ENCODE measurements at places on chromosomes 2 and 18.

DNA sequence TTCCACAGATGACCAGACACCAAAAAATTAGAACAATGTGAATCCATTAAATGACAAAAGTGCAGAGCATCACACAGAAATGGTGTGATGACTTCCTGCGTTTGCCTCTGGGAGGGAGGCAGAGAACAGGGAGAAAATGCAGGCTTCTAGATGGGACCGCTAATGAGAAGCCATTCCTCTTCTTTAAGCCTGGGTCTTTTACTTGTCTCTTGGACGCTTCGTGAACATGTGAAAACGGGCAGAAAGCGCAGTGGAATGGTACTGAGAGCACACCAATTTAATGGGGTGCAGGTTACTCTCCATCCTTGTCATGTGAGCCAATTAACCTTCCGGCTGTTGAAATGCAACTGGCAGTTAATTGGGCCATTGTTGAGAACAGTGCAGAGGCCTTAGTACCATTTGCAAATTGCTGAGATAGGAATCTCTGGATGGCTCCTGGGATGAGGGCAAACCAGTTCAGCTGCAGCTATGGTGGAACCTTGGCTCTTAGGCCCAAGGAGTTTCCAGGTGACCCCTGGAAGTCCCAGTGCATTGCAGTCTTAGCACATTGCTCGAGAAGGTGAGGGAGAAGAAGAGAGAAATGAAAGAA lies 210.4 kb upstream of the CXCR4 start:
- no peak for DNase-seq

- no peak for DNase-seq
These were observed 142.6 kb upstream of the ALKAL2 start for GRCh38 chr2:430291-431040.

- DNase-seq = no peak
These were observed 83.4 kb upstream of the PELI1 start for GRCh38 chr2:64227603-64228125.

- peak; percentile 48 for DNase-seq
These were observed 3.2 kb downstream of the ID2 start for GRCh38 chr2:8684878-8685696.

DNA sequence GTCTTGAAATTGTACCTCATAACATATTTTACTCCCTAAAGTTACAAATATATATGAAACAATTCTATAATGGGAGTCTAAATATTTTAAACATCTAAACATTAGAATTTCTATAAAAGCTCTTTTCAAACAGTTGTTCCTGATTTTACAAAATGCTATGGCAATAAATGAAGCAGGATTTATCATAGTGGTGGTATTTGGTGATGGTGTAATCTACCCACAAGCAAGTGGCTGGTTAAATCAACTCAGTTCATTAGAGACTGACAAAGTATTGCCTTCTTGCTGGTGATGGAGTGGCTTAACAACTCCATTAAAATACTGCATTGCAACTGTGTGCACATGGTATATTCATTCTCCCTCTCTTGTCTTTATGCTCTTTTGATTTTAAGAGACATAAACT lies 138.9 kb downstream of the PMAIP1 start:
- no peak for DNase-seq

GRCh38 chr2:46872902-46873603 lies 42.6 kb downstream of the MCFD2 start:
- DNase-seq = no peak

- no peak for DNase-seq
These were observed 201.8 kb upstream of the LYPD1 start for GRCh38 chr2:132871831-132872230.

GRCh38 chr2:28647682-28648081 lies 103.9 kb upstream of the PPP1CB start:
- DNase-seq = no peak

- DNase-seq = no peak
These were observed 25.1 kb downstream of the BMP10 start for GRCh38 chr2:68846091-68846490.

DNA sequence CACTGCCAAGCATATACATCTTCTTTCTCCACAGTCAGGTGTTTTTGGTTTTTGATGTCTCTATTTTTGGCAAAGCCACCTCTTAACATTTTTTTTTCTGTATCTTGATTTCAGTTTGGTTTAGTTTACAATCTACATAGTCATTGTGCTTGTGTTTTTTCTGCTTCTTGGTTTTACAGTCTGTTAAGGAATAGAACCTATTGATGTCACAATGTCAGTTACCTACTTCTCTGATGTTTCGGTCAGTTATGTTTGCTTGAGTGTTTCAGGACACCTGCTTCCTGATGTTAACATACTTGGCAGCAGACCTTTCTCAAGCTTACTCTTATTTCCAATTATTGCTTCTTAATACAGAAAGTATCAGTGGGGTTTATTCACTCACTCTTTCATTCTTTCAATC lies 253.3 kb downstream of the SPAG16 start:
- DNase-seq = no peak

DNA sequence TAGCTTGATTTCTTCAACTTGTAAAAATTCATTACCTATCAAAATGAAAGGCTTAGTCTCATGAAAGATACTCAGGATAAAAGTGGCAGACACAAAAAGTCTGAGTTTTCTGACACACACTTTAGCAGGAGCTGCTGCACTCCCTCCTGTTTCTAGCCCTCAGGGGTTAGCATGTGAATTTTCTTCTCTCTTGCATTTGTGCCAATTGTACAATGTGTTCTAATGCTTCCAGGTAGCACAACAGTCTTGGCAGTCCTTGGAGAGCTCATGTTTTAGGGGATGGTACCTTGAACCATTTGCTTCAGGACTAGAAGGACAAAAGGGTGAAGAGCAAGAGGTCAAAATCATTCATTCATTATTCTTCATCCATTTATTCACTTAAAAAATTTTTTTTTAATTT lies 316.8 kb downstream of the AFF3 start:
- DNase-seq = no peak

- no peak for DNase-seq
These were observed 32.0 kb downstream of the YPEL5 start for GRCh38 chr2:30178618-30179434.

DNA sequence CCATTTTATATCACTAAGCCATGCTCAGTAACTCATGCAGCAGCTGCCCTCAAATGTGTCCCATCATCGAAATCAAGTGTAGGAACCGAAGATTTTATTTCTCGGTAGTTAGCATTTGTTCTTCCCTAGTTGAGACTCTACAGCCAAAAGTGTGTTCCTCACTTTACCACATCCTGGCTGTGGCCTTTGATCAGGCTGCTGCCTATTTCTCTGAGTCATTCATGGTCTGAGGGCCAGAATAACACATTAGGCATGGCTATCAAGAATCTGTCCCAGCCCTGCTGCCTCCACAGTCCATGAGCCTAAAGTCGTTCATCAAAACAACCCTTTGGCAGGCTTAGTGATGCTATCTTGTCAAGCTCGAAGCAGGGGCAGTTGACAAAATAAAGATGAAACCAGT lies 300.1 kb downstream of the TDRD15 start:
- no peak for DNase-seq

- DNase-seq = no peak
These were observed 4.9 kb downstream of the SMC6 start for GRCh38 chr2:17748745-17749144.

DNA sequence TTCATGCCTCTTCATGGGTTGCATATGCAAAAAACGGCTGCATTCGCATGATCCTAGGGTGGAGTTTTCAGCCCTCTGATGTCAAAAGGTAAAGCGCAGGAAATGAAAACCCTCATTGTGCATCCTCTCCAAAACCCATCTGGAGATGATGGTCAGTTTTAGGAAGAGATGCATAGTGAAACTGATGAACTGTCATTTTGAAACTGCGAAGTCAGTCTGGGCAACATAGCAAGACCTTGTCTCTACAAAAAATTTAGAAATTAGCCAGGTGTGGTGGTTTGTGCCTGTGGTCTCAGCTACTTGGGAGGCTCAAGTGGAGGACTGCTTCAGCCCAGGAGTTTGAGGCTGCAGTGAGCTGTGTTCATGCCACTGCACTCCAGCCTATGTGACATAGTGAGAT lies 2.5 kb upstream of the TTLL4 start:
- no peak for DNase-seq

DNA sequence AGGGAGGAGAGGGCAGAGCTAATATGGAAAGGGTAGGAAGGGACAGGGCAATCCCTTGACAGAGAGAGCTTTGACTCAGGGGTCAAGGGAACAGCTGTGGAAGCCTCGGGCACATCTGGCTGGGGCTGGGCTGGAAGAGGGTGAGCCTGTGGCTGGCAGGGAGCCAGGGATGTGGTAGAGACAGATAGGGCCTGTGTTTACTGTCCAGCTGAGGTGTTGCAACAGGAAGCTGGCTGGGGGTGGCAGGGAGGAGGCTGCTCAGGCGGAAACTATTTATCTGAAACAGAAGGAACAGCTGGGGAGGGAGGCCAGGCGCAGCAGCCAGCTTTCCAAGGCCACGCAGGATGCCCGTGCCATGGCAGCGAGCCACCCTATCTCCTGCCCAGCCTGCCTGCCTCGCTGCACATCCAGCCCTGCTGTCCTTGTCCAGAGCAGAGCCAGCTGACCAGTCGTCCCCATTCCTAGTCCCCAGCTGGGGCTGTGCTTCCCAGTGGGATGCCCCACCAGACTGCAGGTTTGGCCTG lies 264.7 kb downstream of the CYP26B1 start:
- no peak for DNase-seq

- DNase-seq = no peak
These were observed 99.4 kb downstream of the TWIST2 start for GRCh38 chr2:238947243-238947760.

- no peak for DNase-seq
These were observed 284.7 kb downstream of the CMPK2 start for GRCh38 chr2:6580982-6581381.

- no peak for DNase-seq
These were observed 70.7 kb downstream of the SPOPL start for GRCh38 chr2:138572318-138572717.

GRCh38 chr2:223613017-223613950 lies 11.1 kb upstream of the SCG2 start:
- no peak for DNase-seq

DNA sequence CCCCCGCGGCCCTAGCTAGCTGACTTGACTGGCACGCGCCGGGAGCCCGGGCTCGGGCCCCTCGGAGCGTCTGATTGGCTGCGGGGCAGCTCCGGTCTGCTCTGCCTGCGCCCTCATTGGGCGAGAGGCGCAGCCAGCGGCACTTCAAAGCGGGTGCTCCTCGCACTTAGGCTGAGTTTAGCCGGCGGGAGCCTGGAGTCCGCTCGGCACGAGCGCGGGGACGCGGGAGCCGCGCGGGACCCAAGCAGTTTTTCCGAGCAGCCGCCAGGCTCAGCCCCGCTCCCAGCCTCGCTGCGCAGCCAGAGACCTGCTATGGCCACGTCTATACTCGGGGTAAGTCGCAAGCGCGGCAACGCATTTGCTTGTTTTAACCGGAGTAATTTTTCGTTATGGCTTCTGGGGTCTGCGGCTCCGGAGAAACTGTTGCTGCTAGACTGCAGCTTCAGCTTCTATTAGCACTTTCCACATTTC lies at the start of gene SP9:
SP9 (plus strand) TSS at position 174 of the 471 bp plus-strand sequence; CDS start at position 313, 139 bp downstream.
- DNase-seq = no peak

- DNase-seq = no peak
These were observed 701.1 kb upstream of the ZEB2 start for GRCh38 chr2:145221032-145221431.

GRCh38 chr18:13625355-13625754 lies 101.0 kb downstream of the FAM210A start:
- no peak for DNase-seq

DNA sequence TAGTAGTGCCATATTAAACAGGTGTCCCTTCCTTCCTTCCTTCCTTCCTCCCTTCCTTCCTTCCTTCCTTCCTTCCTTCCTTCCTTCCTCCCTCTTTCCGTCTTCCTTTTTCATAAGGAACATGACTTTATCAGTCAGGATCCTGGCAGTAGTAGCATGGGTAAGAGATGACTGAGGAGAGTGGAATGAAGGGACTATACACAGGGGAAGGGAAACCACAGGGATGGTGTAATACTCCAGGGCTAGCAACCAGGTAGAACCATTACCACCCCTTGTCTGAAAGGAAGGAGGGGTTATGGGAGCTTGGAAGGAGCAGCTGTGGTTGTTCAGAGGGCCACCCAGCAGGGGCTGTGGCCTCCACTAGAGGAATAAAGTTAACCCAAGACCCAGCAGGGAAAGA lies 23.2 kb upstream of the KDM3A start:
- DNase-seq = no peak

GRCh38 chr2:220491670-220492069 lies 864.2 kb downstream of the SLC4A3 start:
- no peak for DNase-seq

- no peak for DNase-seq
These were observed 57.0 kb downstream of the EFR3B start for GRCh38 chr2:25098670-25099486.

GRCh38 chr2:218397820-218398436 lies 1.7 kb upstream of the CTDSP1 start:
- DNase-seq = peak; percentile 56

DNA sequence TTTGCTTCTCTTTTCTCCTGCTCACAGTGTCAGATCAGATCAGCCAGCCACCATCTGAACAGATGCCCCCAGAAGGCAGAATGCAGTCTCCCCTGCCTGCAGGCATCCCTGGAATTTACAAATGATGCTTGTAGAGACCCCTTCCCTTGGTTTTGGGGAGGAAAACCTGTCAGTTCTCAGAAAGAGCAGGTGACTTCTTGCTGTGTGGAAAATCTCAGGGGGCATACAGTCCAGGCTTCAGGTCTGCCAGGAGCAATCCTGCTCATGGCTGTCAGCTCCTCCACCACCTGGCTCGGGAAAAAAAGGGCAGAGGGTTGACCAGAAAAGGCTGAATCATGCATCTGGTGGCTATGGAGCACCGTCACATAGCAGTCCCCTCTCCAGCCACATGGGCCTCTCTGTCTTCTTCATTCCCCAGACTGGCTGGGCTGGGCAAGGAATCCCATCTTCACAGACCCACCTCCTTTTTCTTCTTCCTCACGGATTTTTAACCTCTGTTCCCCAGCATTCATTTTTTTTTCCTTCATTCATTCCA lies 107.0 kb downstream of the KCNF1 start:
- DNase-seq = no peak

DNA sequence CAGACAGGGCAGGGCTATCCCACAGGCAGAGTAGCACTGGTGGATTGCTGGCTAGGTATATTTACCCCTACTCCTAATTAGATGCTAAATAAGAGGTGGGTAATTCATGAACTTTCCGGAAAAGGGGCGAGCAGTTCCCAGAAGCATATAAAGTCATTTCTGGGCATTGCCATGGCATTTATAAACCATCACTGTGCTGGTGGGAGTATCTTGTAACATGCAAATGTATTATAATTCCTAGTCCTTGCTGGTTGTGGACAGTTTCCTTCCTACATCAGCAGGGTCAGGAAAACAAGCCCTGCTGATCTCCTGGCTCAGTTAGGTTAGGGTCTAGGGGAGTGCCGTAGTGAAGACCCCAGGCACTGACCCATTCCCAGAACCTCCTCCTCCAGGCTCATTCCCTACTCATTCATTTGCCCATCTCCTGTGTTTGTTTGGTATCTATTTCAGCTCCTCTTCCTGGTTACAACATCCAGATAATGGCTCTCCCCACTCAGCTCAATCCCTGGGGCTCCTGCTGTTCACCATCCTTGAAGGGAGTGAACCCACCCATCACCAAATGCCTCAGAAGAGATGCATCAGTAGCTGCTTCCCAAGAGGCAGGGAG lies 282.7 kb downstream of the SRBD1 start:
- no peak for DNase-seq

- DNase-seq = no peak
These were observed 35.4 kb upstream of the PGAP1 start for GRCh38 chr2:196961889-196962288.
